Lung microvascular endothelial cell (primary cell): ENCODE measurements at places on chromosomes 1 and 21. TPM values are rescaled to one million over a fixed set of nuclear protein-coding genes. Genes with fewer than 3 reads are reported as not detected.

GRCh38 chr1:19384772-19385187, 72.7 kb downstream of the SLC66A1 start:
- DNase-seq: no peak

- no peak for DNase-seq
These were observed 4.5 kb downstream of the FOXE3 start for GRCh38 chr1:47420547-47420946.

DNA sequence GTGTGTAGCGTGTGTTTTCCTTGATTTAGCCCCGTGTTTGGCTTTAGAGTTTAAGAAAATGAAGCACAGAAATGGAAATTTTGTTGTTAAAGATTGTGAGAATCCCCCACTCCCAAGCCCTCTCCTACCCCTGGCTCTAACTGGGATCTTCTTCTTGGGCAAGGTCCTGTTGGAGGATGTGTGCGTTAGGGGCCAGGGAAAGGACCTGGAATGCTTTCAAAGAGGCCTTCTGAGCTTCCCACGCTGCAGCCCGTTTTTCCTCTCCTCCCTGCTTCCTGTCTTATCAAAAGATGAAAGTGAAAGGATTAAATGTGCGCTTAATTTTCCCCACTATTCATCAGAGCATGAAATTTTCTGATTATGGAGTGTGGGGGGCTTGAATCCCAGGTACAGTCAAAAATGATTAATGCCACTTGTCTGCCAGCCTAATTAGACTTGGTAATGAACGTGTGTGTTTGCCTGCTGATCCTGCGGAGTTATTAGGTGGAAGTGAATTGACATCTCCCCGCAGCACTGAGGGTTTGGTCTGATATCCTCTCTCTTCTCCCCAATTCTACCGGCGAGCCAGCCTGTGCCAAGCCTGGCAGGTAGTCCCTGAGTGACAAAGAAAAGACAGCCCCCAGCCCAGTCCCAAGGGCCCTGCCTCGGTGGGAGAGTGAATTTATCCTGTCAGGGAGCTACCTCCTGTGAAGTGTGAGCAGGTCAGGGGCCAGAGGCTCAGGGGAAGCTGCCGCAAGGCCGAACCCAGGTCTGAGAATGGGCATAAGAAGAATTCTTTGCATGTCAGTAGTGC, 4.9 kb downstream of the RASSF5 start:
- DNase-seq: no peak

GRCh38 chr1:39757501-39757900, 13.6 kb downstream of the OXCT2 start:
- DNase-seq: no peak

CNR2 gene
- total RNA-seq: not detected in 2 replicates

HECTD3 gene
- 17.7 and 19.6 TPM in 2 replicates for total RNA-seq
